ENCODE measurements at places on chromosomes 6 and 20.

- DNase-seq = no peak
Observed at GRCh38 chr6:98498144-98498775, 336.1 kb upstream of the POU3F2 start.

DNA sequence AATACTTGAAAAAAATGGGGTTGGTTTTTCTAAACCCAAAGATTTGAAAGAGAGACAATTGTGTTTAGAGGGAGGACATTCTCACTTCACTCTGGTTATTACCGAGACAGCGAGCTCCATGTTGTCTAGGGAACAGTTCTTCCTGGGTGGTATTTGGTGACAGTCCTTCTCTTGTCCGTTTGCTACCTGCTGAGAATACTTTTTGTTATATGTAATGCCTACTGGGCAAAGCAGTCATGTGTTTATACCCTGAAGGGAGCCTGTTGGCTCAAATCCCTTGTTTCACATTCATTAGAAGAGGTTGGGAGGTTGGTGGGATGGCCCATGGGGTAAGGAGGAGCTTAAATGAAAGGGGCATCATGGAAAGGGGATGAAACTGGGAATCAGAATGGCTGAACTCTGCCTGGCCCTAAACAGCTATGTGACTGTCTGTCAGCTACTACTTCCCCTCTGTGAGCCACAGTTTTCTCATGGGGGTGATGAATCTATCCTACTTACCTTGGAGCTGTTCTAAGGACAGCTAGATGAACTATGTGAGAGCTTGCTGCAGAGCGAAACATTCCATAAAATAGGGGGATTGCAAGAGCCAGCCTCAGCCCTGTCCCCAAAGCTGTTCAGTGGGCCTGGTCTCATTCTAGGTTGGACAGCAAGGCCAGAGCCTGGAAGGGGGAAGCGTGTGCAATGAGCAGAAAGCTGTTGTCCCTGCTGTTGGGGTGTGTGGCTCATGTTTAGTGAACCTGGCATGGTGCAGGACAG lies 43.5 kb downstream of the FNDC1 start:
- DNase-seq = no peak

DNA sequence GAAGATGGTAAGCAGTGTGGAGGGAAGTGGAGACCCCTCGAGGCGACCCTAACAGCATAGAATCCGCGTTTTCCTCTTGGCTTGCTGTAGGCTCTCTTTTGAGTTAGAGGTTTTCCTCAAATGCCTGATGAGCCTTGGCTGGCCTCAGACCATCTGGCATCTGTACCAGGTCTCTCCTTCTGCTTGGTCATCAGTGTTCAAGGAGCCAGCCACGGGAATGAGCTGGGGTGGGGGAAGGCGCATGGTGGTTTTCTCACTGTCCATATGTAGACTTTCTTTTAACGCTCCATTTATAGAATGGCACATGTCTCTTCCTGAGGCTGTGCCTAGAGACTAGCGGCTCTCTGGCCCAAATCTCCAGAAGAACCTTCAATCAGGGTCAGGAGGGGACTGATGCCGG lies 8.1 kb upstream of the GUCA1A start:
- peak; percentile 47 for DNase-seq

- no peak for DNase-seq
Observed at GRCh38 chr20:20248620-20249200, 119.2 kb upstream of the INSM1 start.

- DNase-seq = peak; percentile 81
Observed at GRCh38 chr6:56359201-56359899, 112.0 kb upstream of the COL21A1 start.

DNA sequence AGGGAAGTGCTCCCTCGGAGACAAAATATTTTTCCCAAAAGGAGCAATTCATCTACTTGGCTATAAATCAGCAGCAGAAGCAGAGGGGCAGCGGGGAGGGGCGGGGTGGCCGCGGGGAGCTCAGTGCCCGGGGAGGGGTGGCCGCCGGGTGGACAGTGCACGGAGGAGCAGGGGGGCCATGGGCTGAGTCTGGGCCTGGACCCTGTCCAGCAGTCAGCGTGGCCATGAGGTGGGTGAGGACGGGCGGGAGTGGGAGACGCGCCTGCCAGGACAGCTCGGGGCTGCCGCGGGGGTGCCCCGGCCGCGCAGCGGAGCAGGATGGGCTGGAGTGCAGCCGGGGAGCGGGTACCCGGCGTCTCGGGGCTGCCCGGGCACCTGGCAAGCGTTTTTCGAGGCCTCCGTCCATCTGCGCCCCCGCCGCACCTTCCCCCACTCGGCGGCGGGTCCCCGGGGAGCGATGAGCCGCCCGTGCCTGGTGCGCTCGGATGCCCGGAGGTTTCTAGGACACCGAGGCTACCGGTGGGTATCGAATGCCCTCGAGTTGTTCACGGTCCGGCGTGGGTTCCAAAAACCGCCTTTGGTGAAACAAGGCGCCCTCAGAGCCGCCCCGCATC lies 229.5 kb downstream of the THBS2 start:
- no peak for DNase-seq

DNA sequence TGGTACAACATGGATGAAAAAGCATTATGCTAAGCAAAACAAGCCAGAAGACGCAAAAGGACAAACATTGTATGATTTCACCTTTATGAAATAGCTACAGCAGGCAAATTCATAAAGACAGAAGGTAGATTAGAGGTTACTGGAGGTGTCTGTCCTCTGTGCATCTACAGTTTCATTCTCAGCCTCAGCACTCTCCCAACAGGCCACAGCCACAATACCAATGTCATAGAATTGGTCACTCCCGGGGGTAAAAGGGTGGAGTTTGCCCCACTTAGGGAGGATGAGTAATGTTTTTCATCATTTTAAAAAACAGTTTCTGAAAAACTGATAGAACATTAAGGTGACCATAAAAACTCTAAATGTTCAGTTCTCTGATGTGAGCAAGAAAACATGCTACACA lies 17.2 kb upstream of the TMX4 start:
- no peak for DNase-seq
